ENCODE measurements at places on chromosomes 16 and 17. TPM values are rescaled to one million over a fixed set of nuclear protein-coding genes. Genes with fewer than 3 reads are reported as not detected.

- H3K27me3 ChIP-seq: no peaks in the 10 kb centered on the region
- H3K4me3 ChIP-seq: no peak overlapping the region
- no peak overlapping the region for H3K27ac ChIP-seq
These were observed 7.6 kb upstream of the HNF1B start for GRCh38 chr17:37752482-37752881.

DNA sequence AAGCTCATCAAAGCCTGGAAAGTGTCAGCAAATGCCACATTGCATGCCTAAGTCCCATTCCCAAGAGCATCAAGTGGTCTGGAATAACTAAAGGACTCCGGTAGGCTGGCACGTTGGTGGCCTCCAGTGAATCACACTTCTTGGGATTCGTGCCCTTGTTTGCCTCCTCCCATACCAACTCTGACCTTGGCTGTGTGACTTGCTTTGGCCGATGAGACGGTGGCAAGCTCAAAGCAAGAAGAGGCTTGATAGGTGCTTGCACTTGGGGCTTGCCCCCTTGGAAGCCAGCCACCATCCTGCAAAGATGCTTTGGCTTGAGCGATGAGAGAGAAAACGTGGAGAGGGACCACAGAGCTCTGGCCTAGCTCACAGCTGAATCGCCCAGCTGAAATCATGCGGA is 313.1 kb upstream of the ZFHX3 start:
- no peak for DNase-seq
- no peaks in the 10 kb centered on the region for H3K36me3 ChIP-seq
- no peaks in the 10 kb centered on the region for H3K4me1 ChIP-seq

DNA sequence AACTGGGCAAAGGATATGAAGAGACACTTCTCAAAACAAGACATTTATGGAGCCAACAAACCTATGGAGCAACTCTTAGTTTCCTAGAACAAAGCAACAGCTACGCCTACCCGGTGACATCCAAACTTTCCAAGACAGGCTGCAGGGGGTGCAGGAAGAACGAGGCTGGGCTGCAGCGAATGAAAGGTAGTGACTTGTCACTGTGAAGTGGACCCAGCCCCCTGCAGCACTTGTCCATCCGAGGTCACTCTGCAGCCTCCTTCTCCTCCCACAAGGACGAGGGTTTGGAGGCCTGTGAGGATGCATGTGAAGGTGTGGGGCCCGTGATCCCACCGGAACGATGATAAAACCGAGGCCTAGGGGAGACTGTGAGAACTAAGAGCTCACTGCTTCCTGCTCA is 192.6 kb upstream of the RPL38 start:
- no peaks in the 10 kb centered on the region for H3K4me1 ChIP-seq
- no peaks in the 10 kb centered on the region for H3K36me3 ChIP-seq
- peaks cover 75% of the 10 kb centered on the region for H3K27me3 ChIP-seq
- H3K27ac ChIP-seq: no peak overlapping the region
- no peak overlapping the region for H3K4me3 ChIP-seq

The KRT23 gene
- 19.0 TPM for total RNA-seq

The DNAI2 gene
- not detected for total RNA-seq

The NOD2 gene
- total RNA-seq: 5.4 TPM

The PABPN1L gene
- total RNA-seq: 0.57 TPM

All from HCT116 (cell line).